ENCODE measurements at places on chromosomes 3 and 15. TPM values are rescaled to one million over a fixed set of nuclear protein-coding genes. Genes with fewer than 3 reads are reported as not detected.

The TLE3 gene
- total RNA-seq, result 59.1 TPM

GRCh38 chr15:48481802-48482201, 150.6 kb downstream of the DUT start:
- DNase-seq, result no peak

GRCh38 chr3:81789691-81790090, 28.2 kb upstream of the GBE1 start:
- DNase-seq, result no peak

DNA sequence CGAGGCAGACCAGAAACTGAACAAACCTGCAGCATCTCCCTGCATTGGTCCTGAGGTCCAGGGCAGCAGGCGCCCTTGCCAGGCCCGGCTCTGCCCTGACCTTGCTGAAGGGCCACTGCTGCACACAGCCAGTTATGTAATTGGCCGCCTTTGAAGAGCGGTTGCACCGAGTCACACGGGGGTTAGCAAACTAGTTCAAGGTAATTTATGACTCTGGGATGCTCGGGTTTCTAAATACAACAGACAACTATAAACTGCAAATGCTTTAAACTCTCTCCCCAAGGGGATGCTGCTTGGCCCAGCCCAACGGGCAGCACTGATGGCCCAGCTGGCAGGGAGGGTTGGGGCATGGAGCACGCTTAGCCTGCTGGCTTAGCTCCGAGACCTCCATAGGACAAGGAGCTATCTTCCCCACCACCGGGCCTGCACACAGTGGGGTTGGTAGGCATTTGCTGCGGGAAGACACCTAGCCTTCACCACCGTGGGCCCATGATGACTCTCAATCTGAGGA, 60.3 kb upstream of the IQSEC1 start:
- no peak for DNase-seq

- peak; percentile 50 for DNase-seq
These were observed 90.8 kb upstream of the C3orf80 start for GRCh38 chr3:160134454-160134853.

GRCh38 chr3:102129760-102130608, 280.7 kb downstream of the NFKBIZ start:
- DNase-seq, result peak; percentile 47

DNA sequence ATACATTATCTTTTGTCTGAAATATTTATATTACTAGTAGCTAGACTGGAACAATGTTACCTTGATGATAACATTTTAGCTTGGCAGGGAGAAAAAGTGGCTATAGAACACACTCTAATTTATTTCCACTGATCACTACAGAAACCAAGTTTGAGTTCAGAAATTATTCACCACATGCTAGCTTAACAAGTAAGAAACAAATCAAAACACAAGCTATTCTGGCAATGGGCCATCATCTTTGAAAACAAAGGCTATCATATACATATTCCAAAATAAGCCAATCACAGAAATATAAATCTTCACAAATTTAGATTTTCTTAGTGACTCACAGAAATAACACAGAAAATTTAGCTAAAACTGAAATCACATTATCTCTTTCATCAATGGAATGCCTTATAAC, 17.1 kb downstream of the AQR start:
- no peak for DNase-seq

- DNase-seq, result no peak
These were observed 60.8 kb upstream of the PXYLP1 start for GRCh38 chr3:141170678-141171295.

DNA sequence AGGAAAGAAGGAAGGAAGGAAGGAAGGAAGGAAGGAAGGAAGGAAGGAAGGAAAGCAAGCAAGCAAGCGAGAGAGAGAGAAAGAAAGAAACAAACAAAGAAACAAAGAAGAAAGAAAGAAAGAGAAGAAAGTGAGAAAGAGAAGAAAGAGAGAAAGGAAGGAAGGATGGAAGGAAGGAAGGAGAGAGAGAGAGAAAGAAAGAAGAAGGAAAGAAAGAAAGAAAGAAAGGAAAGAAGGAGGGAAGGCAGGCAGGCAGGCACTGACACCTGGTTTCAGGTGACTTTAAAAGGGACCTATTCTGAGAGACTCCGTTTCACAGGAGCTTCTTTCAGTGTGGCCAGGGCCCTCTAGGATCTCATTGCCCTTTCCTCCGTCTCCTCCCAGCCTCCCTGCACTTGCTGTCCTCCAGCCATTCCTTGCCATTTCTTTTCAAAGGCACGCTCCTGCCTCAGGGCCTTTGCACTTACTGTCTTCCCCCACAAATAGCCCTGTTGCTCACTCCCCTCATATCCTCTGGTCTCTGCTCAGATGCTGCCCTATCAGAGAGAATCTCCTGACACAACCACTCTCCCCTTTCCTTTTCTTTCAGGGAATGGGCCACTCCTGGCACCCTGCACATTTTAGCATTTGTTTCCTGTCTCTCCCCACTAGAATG, 31.5 kb downstream of the IL12A start:
- DNase-seq, result no peak

DNA sequence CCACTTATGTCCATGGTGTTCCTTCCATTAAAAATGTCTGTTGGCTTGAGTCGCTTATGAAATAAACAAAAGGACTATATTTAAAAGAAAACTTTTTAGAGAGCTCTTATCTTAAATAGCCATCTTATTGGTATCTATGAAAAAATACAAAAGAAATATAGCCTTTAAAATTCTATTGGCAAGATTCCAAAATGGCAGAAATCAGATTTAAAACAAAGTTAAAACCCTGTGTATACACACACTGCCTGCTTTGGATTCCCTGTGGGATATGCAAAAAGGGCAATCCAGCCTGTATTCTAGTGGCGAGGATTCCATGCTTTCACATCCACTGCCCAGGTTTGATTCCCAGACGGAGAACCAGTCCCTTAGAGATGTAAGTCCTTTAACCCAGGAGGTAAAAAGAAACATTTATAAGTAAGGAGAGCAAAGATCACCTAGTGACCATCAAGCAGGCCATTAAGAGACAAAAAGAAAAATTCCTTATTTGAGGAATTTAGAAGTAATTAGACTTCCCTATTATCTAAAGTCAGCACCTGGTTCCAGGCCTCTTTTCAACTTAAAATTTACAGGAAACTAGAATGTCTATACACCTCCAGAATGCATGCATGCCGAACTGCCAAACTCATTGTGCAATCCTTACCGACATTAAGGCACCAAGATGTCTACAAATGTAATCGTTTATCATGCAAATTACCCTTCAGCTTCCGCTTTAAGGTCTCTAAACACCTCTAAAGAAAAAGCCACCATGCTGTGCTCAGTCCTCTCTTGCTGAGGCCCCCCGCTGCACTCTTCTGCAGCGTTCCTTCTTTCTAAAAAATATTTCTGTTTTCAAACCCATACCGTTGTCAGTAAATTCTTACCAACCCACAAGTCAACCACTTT, 69.6 kb upstream of the STRIT1 start:
- DNase-seq, result no peak

DNA sequence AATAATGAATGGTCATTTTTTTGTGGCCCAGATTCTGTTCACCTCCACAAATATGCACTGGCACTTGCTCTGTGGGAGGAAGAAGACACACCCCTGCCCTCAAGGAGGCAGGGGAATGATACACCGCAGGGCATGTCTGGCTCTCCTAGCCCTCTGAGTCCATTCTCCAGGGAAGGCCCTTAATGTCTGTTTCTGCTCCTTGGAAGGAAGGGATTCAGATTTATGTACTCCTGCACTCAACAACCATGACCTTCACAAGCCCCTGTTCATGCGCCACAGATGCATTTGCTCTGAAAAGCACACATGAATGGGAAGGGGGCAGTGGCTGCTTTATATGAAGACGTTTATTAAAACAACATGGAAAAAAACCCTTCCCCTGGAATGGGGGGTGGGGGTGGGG, 333.8 kb downstream of the EPHB1 start:
- no peak for DNase-seq

- no peak for DNase-seq
These were observed 12.0 kb upstream of the DAPK2 start for GRCh38 chr15:64058279-64058678.

The FRMD4B gene
- 19.6 TPM for total RNA-seq

GRCh38 chr3:182981038-182981380, 671 bp upstream of the DCUN1D1 start:
- DNase-seq, result no peak

GRCh38 chr15:88747111-88747510, 56.1 kb upstream of the ACAN start:
- DNase-seq, result no peak

GRCh38 chr3:107962946-107963345, 127.9 kb downstream of the CD47 start:
- DNase-seq, result peak; percentile 59

DNA sequence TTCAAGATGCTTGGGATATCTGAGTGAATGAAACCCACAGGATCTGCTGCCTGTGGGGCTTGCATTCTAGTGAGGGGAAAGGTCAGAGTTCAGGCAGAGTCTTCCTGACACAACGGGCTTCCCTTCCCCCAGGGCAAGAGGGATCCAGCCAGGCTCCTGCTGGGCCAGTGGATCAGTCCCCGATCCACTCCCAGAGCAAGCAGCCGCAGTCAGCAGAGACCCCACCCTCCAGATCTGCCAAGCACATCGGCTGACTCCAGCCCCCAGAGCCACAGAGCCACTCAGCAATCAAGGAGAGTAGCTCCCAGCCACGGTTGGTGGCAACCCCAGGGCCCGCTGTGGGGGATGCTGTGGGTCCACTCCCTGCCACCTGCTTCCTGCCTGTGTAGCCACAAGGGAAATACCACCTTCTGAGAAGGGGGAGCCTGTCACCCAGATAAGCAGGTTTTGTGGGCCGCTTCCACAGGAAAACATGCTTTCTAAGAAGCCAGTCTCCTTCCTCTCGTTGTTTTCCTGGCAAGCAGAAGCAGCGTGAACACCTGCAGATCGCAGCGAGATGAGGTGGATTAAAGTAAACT, 44.9 kb downstream of the CPN2 start:
- DNase-seq, result no peak

- DNase-seq, result no peak
These were observed 29.5 kb downstream of the KLHL24 start for GRCh38 chr3:183664913-183665381.

The NUP210 gene
- 77.2 TPM for total RNA-seq

The NANOGP8 gene
- not detected for total RNA-seq

DNA sequence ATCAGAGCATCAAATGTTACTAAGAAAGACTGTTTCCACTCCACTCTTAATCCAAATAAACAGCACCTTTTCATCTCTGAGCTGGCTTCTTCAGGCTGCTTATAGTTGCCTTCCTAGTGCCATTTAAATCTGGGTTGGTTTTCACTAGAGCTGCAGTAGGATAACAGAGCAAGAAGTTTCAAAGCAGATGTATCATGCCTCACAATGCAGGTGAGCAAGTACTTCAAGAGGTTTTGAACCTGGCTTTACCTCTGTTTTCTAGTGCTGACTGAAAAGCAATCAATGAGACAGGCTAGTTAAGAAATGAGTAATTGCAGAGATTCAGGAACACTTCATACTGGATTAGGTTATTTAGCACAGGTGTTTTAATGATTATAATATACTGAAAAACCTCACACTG, 147.7 kb upstream of the SATB1 start:
- no peak for DNase-seq

- DNase-seq, result no peak
These were observed 7.4 kb upstream of the SNX22 start for GRCh38 chr15:64144192-64144564.

GRCh38 chr3:37770938-37771918, 90.5 kb upstream of the CTDSPL start:
- DNase-seq, result no peak

The DNAH12 gene
- 0.05 TPM for total RNA-seq

- no peak for DNase-seq
These were observed 14.8 kb downstream of the WDR53 start for GRCh38 chr3:196553551-196553950.

The CHRD gene
- 5.2 TPM for total RNA-seq

- no peak for DNase-seq
These were observed 6.9 kb downstream of the CRBN start for GRCh38 chr3:3172627-3173026.

The PXYLP1 gene
- total RNA-seq, result 9.7 TPM

- no peak for DNase-seq
These were observed 71.3 kb downstream of the WHAMM start for GRCh38 chr15:82880704-82881103.

The C3orf22 gene
- total RNA-seq, result not detected

The PLA2G4D gene
- total RNA-seq, result 0.03 TPM

The SOX2 gene
- total RNA-seq, result not detected

DNA sequence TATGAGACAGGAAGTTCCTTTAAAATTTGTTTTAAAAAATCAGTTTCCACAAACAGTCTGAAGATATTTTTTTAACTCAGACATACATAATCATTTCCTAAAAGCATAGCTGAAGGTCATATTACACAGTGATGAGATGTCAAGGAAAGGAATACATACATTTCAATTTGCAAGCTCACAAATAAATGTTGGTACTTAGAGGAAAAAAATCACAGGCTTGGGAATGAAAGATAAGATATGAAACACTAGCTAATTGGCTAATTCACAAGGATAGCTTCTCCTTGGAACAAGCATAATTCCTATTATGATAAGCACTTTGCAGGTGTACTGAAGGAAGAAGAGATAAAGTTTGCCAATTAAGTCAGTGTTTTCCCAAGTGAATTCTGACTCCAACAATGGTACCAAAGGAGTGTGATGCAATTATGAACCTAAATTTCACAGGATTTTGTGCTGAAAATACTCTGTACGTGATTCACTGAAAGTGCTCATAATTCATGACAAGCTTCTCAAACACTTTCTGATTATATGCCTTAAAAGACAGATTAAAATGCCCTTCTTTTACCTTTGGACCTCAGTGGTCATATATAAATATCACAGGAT, 112.4 kb downstream of the FRMD5 start:
- DNase-seq, result no peak

DNA sequence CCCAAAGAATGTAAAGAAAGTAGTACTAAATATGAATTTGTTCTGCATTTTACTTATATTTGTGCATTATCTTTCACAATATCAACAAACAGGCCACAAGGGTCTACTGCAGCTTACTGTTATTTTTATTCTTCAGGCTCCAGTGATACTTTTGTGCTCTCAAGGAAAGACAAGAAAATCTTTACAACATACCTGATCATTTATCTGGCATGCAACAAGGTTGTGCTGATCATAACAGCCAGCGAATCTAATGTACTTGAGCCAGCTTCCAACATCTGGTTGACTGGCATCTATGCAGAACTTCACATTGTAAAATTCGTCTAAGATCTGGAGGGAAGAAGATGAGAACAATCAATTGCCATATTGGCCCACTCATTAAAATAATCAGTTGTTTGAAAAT, 520.0 kb downstream of the MECOM start:
- peak; percentile 15 for DNase-seq

- no peak for DNase-seq
These were observed 39.6 kb upstream of the GYG1 start for GRCh38 chr3:148951599-148952361.

- DNase-seq, result no peak
These were observed 24.8 kb downstream of the MYO1E start for GRCh38 chr15:59347915-59348314.

- DNase-seq, result peak; percentile 38
These were observed 128.4 kb downstream of the RAP2B start for GRCh38 chr3:153290268-153291015.

All from HT-29 (cell line).